ENCODE measurements at places on chromosomes 7 and 10. TPM values are rescaled to one million over a fixed set of nuclear protein-coding genes. Genes with fewer than 3 reads are reported as not detected.

DNA sequence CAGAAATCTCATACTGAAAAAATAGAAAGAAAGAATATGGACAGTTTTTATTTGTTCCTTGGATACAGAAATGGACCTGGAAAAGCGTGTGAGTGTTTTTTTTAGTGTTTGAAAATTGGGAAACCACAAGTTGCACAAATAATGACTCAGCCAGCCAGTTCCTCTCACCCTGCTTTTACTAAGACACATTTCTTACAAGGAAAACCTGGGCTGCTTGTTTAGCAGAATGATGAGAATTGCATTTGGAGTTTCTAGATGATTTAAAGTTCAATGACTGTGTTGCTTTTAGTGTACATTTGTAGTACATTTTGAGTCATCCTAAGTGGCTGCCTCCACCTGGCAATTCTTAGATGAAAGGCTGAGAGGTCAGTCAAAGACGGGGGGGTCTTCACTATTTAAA is 218.7 kb downstream of the ABCA13 start:
- no peak for DNase-seq
- no peaks in the 10 kb centered on the region for H3K4me1 ChIP-seq
- H3K27ac ChIP-seq, result no peak overlapping the region
- no peaks in the 10 kb centered on the region for H3K36me3 ChIP-seq

The GRID1 gene
- 0.14 TPM for total RNA-seq

The HDAC9 gene
- total RNA-seq, result 10.1 TPM

The JCAD gene
- 3.2 TPM for total RNA-seq

DNA sequence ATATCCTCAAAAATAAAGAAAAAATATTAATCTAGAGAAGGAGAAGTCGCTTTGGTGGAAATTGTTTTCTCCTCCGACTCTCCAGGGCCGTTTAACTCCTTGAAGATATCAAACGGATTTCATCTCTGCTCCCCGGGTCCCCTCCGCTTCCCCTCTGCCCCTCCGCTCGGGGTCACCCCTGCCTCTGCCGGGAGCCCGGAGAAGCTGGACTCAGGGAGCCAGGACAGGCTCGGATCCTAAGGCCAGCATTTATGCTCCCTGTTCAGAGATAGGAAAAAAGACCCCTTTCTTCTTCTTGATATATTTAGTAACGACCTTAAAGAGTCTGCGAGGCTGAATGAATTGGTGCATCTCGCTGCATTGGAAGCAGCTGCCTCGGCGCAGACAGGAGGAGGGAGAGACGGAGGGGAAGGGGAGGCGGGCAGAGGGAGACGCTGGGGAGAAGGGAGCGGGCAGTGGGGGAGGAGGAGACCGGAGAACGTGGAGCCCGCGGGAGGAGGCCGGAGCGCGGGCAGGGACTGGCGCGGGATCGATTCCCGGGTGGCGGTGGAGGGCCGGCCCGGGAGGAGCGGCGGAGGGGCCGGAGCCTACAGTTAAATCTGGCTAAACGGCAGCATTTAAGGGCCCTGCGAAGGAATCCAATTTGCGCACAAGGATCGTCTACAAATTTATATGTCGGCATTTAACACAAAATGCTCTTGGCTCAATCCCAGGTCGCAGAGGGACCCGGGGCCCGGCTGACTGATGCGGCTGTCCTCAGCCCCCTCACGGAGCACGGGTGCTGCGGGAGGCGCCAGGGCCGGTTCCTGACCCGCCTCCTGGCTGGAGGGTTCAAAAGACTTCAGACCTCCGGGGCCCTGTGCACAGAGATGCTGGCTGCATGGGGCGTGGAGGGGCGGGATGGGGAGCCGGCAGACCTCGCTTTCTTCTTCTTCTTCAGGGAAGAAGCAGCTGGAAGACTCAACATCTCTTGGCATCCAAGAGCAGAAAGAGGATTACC is 55.6 kb downstream of the CRTAC1 start:
- H3K36me3 ChIP-seq, result no peaks in the 10 kb centered on the region
- DNase-seq, result no peak
- H3K27me3 ChIP-seq, result peaks cover 7% of the 10 kb centered on the region
- no peak overlapping the region for H3K27ac ChIP-seq
- H3K4me1 ChIP-seq, result no peaks in the 10 kb centered on the region

DNA sequence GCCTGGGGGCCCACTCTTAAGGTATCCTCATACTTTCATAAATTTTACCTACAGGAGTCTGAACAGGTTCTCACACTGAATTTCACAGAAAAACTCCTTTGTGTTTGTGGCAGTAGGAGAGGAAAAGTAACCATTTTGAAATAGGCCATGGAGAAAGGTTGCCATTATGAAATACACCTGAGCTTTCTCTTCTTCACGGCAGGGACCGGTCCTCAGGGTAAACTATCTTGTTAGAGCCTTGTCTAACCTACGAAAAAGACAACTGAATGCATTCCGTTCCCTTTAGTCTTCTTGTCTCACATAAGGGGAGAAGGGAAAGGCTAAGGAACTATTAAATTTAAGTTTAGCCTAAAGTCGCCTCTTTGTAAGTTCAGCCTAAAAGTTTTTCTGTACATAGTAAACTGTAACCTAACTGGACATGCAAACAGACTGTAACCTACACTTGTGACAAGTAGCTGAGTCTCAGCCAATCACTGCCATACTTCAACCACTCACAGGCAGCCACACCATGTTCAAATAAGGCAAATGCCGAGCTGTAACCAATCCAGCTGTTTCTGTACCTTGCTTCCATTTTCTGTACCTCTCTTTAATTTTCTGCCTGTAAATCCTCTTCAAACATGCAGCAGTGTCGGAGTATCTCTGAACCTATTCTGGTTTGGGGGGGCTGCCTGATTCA is 14.2 kb upstream of the RNF32 start:
- DNase-seq, result no peak
- H3K27me3 ChIP-seq, result no peaks in the 10 kb centered on the region
- no peak overlapping the region for H3K4me3 ChIP-seq
- peaks cover 3% of the 10 kb centered on the region for H3K4me1 ChIP-seq

- no peak overlapping the region for H3K4me3 ChIP-seq
- DNase-seq, result no peak
- no peak overlapping the region for H3K27ac ChIP-seq
- no peaks in the 10 kb centered on the region for H3K27me3 ChIP-seq
- H3K4me1 ChIP-seq, result no peaks in the 10 kb centered on the region
Measured at GRCh38 chr10:131514454-131514853, 202.9 kb upstream of the TCERG1L start.

DNA sequence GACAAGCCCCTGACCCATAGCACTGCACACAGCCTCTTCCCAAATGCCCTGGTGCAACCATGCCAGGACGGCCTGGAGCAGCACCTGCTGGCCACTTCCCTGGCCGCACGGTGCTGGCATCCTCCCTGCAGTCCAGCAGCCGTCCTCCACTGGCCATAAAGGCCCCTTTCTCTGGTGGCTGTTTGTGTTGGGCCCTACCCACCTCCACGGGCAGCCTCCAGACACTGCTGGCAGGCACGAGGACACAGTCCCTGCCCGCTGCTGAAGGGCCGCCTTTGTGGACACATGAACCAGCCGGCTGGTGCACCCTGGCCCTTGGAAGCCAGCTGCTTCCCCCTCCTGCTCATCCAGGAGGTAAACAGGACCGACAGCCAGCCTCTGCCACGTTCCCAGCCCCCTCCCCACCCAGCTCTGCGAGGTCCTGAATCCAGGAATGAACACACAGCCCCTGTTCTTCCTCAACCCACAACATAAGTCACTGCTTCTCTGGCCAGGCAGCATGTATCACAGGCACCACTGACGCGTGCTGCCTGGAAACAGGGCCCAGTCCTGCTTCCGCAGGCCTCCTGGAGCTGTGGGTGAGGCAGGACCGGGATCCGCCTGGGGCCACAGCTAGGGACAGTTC is 43.8 kb downstream of the SPOCK2 start:
- no peak for DNase-seq
- H3K27me3 ChIP-seq, result no peaks in the 10 kb centered on the region
- H3K4me1 ChIP-seq, result no peaks in the 10 kb centered on the region
- no peak overlapping the region for H3K4me3 ChIP-seq
- no peak overlapping the region for H3K27ac ChIP-seq

DNA sequence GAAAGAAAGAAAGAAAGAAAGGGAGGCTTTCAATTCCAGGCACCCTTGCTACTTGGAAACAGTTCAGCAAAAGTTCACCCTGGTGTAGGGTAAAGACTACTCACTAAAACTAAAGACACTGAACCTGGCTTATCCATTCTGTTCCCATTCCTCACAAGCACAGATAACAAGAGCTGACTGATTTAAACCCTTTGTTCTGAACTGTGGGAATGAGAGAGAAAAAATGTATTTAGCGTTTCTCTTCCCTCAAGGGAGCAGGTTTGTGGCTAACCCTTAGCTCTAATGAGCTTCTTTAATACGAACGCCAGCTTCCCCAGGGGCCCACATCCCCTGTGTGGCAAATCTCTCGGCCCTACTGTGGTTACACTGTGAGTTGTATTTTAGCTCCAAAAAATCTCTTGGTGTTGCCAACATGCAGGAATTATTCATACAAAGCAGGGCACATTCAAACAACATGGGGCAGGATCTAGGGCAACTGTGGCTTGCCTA is 23.3 kb downstream of the PRTFDC1 start:
- no peak overlapping the region for H3K4me3 ChIP-seq
- no peaks in the 10 kb centered on the region for H3K36me3 ChIP-seq
- DNase-seq, result no peak
- no peaks in the 10 kb centered on the region for H3K4me1 ChIP-seq
- no peaks in the 10 kb centered on the region for H3K27me3 ChIP-seq
- no peak overlapping the region for H3K27ac ChIP-seq

DNA sequence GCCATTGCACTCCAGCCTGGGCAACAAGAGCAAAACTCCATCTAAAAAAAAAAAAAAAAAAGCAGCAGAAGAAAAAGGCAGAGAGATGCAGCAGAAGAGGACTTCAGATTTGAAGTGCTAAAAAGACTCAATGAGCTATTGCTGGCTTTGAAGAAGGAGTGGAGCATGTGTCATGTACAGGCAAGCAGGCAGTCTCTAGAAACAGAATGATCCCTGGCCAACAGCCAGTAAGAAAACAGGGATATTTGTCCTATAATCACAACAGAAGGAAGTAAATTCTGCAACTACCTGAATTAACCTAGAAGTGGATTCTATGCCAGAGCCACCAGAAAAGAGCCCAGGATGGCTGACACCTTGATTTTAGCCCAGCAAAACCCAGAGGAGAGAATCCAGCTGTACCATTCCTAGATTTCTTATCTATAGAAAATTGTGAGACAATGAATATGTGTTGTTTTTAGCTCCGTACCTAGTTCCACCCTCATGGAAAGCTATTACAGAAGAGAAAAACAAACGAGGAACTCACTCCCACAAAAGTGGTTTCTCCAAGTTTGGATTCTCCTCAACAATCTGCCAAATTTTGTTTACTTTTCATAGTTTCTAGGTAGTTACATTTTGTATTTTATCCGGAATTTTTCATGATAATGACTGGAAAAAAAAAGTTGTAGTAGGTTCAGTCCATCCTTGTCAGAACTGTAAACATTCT is 198.2 kb upstream of the GNAI1 start:
- no peak overlapping the region for H3K27ac ChIP-seq
- no peaks in the 10 kb centered on the region for H3K27me3 ChIP-seq
- no peak for DNase-seq

GRCh38 chr7:155735442-155736115 is 76.7 kb downstream of the SHH start:
- peak overlapping the region; percentile 21 for H3K27ac ChIP-seq
- H3K27me3 ChIP-seq, result no peaks in the 10 kb centered on the region
- H3K4me3 ChIP-seq, result no peak overlapping the region
- H3K36me3 ChIP-seq, result peaks cover 22% of the 10 kb centered on the region
- DNase-seq, result no peak
- peaks cover 20% of the 10 kb centered on the region for H3K4me1 ChIP-seq

GRCh38 chr10:21889477-21890275 is 113.9 kb downstream of the DNAJC1 start:
- H3K4me3 ChIP-seq, result no peak overlapping the region
- H3K27me3 ChIP-seq, result no peaks in the 10 kb centered on the region
- H3K36me3 ChIP-seq, result no peaks in the 10 kb centered on the region
- no peaks in the 10 kb centered on the region for H3K4me1 ChIP-seq
- H3K27ac ChIP-seq, result no peak overlapping the region

DNA sequence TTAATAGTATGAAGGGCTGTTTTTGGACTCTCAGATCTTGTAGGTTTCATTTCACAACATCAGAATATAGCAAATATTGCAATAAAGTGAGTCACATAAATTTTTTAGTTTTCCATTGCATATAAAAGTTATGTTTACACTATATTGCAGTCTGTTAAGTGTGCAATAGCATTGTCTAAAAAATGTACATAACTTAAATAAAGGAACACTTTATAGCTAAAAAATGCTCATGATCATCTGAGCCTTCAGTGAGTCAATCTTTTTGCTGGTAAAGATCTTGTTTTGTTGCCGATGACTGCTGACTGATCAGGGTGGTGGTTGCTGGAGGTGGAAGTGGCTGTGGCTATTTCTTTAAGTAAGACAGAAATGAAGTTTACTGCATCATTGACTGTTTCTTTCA is 42.0 kb downstream of the ABCA13 start:
- no peaks in the 10 kb centered on the region for H3K27me3 ChIP-seq
- H3K4me3 ChIP-seq, result no peak overlapping the region
- no peak overlapping the region for H3K27ac ChIP-seq
- no peaks in the 10 kb centered on the region for H3K4me1 ChIP-seq
- no peak for DNase-seq
- no peaks in the 10 kb centered on the region for H3K36me3 ChIP-seq

DNA sequence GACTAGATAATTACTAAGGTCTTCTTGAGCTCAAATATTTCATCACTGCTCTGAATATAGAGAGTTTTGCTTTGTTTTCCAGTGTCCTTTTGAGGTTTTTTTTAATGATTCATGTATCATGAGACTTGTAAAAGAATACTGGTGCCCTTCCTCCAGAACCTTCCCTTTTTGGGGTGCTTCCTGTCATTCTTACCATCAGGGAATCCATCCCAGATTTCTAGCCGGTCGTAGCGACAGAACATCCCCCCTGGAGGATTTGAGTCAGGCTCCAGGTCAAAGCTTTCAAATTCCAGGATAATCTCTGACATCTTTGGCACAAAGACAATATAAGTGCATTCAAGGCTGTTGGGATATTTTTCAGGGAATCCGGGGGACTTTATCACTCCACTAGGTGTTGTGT is 71.0 kb downstream of the NRP1 start:
- no peak overlapping the region for H3K4me3 ChIP-seq
- H3K36me3 ChIP-seq, result peaks cover 2% of the 10 kb centered on the region
- peaks cover 15% of the 10 kb centered on the region for H3K4me1 ChIP-seq
- no peaks in the 10 kb centered on the region for H3K27me3 ChIP-seq

The CCL24 gene
- 2.1 TPM for total RNA-seq

- peaks cover 31% of the 10 kb centered on the region for H3K4me1 ChIP-seq
- DNase-seq, result no peak
- no peaks in the 10 kb centered on the region for H3K27me3 ChIP-seq
- H3K4me3 ChIP-seq, result no peak overlapping the region
- H3K36me3 ChIP-seq, result peaks cover 2% of the 10 kb centered on the region
Measured at GRCh38 chr10:116056445-116057293, 216.3 kb downstream of the GFRA1 start.

The IDI2 gene
- not detected for total RNA-seq

Data from liver (tissue), 10 donors.